Ammon's horn (tissue), 1 donor: ENCODE measurements at places on chromosomes 4 and X.
A peak's percentile ranks its signal among the peaks of the same experiment; 100 is the strongest.

GRCh38 chrX:5780821-5781220 lies 447.8 kb downstream of the NLGN4X start:
- no peak for DNase-seq

- no peak for DNase-seq
Observed at GRCh38 chr4:30837861-30838260, 117.7 kb downstream of the PCDH7 start.

- DNase-seq, result peak; percentile 25
Observed at GRCh38 chrX:66731398-66731797, 92.5 kb upstream of the EDA2R start.

- no peak for DNase-seq
Observed at GRCh38 chr4:128241019-128241418, 46.6 kb downstream of the PGRMC2 start.

- no peak for DNase-seq
Observed at GRCh38 chr4:142092941-142093340, 456.6 kb downstream of the IL15 start.

DNA sequence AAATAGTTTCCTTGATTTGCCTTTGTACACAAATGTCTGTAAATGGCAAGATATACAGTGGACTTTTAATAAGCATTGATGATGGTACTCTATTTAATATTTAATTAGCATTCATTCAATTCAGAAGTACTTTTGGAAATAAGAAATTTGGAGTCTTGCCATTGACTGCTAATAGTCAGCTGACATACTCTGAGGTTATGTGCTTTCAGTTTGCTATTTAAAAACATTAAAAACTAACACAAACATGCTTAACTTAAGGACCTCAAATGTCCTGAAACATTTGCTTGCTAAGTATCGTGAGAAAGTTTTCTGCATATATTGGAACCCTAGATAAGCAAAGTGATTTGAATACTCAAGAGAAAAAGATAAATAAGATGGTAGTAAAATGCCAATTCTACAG lies 64.6 kb downstream of the REELD1 start:
- no peak for DNase-seq

DNA sequence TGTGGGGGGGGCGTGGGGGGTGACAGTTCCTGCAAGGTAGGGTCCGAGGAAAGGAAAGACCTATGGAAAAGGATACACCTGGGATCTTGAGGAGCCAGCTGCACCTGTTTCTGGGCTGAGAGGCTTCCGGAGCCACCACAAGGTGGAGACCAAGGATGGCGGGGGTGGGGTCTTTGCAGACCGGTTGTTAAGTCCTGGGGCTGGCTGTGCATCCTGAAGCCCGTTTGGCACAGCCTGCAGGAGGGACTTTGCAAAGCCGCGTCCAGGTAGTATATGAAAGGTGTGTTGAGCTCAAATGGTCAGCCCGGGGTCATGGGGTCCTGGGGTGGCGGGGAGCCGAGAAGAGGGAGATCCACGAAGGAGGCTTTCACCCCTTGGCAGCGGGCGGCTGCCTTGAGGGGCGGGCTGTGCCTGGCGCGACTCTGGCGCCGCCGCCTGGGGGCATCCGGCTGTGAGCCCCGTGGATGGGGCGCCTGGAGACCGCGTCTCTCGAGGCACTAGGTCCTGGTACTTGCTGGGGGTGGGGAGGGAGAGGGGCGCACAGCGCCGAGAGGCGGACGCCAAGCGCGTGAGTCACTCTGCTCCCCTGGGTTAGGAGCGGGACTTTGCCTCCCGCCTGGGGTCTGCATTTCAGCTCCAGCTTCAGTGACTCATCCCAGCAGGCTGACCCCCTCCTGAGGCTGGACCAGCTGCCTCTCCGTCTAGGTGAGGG lies 58.2 kb upstream of the DYNLT3 start:
- peak; percentile 5 for DNase-seq

GRCh38 chr4:128452415-128452814 lies 164.8 kb upstream of the PGRMC2 start:
- DNase-seq, result no peak

DNA sequence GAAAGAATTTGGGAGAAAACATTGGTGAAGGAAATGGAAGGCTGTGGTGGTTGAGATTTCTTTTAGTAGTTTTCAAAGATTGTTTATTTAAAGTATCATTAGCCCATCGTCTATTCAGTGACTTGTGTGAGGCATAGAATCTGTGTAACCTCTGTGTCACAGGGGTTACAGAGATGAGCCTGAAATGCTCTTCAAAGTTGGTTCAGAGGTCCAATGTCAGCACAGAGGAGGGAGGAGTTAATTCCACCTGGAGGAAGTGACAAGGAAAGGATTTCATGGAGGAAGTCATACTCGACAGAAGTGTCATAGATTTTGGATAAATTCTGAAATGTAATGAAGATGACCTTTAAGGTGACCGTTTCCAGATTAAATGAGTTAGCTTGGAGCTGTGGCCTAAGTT lies 8.2 kb downstream of the MAOA start:
- no peak for DNase-seq

GRCh38 chr4:113646442-113646822 lies 115.1 kb downstream of the CAMK2D start:
- DNase-seq, result no peak

DNA sequence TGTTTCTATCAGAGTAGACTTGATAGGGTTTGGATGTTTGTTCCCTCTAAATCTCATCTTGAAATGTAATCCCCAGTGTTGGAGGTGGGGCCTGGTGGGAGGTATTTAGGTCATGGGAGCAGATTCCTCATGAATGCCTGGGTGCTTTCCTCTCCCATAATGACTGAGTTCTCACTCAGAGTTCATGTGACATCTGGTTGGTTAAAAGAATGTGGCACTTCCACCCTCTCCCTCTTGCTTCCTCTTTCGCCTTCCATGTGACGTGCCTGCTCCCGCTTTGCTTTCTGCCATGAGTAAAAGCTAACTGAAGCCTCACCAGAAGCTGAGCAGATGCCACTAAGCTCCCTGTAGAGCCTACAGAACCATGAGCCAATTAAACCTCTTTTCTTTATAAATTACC lies 47.3 kb upstream of the SRPX start:
- DNase-seq, result no peak

DNA sequence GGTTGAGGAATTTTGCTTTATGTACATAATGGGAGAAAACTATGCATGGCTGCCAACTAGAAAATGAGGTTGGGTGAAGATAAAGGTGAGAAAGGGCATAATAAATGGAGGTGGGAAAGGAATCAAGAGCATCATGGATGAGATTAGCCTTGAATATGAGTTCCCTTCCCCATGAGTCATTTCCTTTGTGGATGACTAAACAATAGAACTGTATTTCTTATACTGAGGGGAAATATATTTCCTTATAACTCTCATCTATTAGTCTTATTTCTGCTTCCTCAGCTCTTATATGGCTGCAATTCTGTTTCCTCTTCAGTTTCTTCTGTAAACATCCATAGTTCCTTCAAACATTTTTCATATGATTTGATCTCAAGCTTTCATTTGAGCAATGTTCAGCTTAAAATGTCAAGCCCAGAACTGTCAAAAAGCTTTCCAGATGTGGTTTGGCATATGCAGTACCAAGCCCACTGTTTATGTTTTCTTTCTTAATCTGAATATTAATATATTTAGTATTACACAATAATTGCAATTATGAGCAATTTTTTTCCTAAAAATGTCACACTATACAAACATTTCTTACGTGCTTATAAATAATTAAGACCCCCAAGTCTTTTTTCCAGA lies 100.7 kb upstream of the GRPR start:
- DNase-seq, result no peak

- DNase-seq, result no peak
Observed at GRCh38 chr4:161320377-161320776, 843.4 kb downstream of the FSTL5 start.

- DNase-seq, result no peak
Observed at GRCh38 chr4:15658136-15658770, 3.1 kb upstream of the FBXL5 start.

GRCh38 chrX:55640854-55641253 lies 17.7 kb downstream of the FOXR2 start:
- no peak for DNase-seq

DNA sequence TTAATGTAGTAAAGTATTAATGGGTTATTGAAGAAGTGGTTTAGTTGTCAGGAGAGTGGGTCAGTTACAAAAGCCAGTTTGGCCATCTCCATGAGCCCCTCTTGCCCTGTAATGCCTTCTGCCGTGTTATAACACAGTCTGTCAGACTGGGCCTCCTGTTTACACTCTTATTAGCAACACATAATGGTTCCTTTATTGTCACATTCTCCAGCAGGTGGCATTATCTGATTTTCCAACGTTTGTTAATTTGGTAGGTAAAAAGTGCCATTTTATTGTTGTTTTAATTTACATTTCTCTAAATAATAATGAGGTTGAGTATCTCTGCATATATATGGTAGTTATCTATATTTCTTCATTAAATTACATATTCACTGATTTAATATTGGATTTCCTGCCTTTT lies 560.8 kb downstream of the FGF13 start:
- DNase-seq, result no peak

- DNase-seq, result no peak
Observed at GRCh38 chrX:31708116-31708515, 636.3 kb upstream of the FTHL17 start.

DNA sequence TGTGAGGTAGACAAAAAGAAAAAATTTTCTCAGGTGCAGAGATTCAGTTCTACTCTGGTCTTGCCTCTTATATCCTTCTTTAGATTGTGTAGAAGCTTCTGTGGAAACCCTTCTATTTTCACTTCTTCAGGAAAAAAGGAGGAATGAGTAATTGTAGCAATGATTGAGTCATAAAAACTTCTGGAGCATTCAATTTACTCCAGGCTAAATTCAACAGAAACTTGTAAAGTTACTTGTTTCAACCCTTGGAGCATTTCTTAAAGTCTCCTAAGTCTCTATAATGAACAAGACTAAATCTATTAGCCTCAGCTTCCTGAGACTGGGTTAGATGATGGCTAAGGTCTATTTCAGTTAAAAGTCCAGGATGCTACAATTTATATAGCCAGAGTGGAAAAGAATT lies 29.9 kb downstream of the BOD1L1 start:
- no peak for DNase-seq

DNA sequence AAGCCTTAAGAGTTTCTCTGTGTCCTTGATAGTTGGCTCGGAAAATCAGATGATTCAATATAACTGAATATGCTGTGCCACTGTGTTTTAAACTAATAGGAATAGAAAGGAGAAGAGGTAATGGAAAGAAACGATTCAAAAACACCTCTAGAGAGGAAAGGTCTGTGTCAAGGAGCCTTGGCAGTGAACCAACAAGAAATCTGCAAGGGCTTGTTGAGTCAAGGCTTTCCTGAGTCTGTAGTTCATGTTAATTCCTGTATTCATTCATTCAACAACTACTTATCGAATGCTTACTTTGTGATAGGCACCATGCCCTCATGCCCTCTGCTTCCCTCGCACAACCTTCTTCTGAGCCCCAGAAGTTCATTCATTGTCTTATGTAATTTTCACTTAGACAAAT lies 336.0 kb downstream of the PDHA2 start:
- no peak for DNase-seq

- no peak for DNase-seq
Observed at GRCh38 chr4:143344774-143345173, 8.1 kb downstream of the GAB1 start.

DNA sequence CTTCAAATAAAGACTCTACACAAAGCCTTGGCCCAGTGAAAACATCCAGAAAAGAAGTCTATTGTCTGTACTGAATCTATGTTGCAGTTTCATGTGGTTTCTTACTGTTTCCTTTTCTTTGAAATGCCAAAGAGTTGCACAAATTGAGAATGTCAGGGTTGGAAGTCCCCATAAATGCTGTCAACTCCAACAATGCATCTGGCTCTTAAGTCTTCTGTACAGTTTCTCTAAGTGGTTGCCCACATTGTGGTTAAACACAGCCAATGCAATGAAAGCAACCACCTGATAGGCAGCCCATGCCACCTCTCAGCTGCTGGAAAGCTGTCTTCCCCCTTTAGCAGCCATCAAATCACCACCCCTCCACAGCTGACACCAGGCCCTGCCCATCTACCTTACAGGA lies 67.2 kb upstream of the C1GALT1C1 start:
- no peak for DNase-seq

GRCh38 chrX:100353326-100353725 lies 56.7 kb downstream of the PCDH19 start:
- no peak for DNase-seq

DNA sequence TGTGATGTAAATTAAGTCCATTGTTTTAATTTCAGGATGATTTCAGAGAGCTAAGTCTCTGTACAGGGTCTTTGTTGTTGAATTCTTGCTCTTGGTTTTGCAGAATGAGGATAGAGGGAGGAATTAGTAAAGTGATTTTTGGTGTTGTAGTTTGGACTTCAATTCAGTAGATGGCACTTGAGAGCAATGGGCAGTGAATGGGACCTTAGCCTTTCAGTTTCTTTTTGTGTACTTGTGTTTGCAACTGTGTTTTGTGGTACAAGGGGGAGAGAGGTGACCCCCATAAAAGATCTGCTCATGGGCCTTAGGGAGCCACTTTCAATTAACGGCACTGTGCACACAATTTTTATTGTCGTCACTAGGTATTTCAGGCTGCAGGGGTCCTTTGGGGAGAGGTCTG lies 340.0 kb downstream of the DCAF12L2 start:
- no peak for DNase-seq

- peak; percentile 29 for DNase-seq
Observed at GRCh38 chr4:109560687-109561461, 828 bp downstream of the MCUB start.

GRCh38 chr4:41981456-41981855 lies at the start of gene DCAF4L1:
Gene DCAF4L1 (plus strand): TSS chr4:41981756. CDS start chr4:41981793, 37 bp downstream.
- DNase-seq, result no peak

DNA sequence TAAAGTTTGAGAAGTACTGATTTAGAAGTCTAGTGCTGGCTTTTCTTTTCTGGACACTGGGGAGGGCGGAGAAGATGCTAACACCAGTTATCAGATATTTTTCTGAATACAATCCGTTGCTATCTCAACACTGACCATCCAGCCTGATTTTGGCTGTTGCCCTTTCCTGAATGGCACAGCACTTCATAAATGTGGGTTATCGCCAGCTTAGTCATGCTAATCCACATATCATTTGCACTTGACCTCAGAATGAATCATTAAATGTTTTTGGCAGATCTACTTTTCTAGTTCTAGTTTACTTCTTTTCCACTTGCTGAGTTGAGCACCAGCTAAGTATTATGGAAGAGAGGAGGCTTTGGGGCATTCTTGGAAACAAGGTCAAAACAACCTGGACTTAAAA lies 60.8 kb upstream of the ESX1 start:
- DNase-seq, result no peak

- no peak for DNase-seq
Observed at GRCh38 chr4:53997898-53998297, 66.5 kb downstream of the CHIC2 start.

DNA sequence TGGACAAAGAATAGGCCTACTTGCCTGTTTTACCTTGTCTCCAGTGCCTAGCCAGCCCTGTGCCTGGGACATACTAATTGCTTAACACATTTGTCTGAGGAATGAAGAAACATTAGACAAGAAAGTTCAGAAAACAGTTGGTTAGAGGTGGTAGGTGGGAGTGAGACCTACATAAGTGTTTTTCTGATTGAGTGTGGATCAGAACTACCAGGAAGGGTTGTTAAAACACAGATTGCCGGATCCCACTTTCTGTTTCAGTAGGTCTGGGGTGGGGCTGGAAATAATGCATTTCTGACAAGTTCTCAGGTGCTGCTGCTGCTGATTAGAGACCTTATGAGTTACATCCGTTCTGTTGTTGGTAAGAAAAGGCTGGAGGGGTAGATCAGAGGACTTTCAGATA lies 5.7 kb upstream of the JADE1 start:
- DNase-seq, result no peak
